Thoracic aorta (tissue), 2 donors: ENCODE measurements at places on chromosomes 2 and 18. TPM values are rescaled to one million over a fixed set of nuclear protein-coding genes. Genes with fewer than 3 reads are reported as not detected.
A peak's percentile ranks its signal among the peaks of the same experiment; 100 is the strongest.

Gene SIX2
- total RNA-seq = 6.6 TPM

Gene HMSD
- not detected for total RNA-seq

Gene ZNF396
- 4.1 TPM for total RNA-seq

Gene CNNM3
- 14.3 TPM for total RNA-seq

DNA sequence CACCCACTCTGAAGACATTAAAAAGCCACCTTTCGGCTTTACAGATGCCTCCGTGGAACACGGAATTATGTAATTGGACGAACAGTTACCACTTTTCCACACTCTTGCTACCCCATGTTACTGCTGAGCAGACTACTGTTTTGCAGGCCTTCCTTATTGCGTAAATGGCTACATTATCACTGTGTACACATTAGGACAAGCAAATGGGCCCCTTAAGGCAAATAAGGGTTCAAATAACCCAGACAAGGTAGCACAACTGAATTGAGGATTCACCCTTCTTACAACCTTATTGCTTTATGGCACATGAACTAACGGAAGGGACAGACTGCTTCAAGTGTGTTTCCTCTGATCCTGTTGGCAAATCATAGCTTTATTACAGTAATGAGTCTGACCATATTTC, 832.2 kb upstream of the FANCL start:
- no peaks in the 10 kb centered on the region for H3K4me1 ChIP-seq
- no peak overlapping the region for H3K4me3 ChIP-seq
- H3K27ac ChIP-seq = no peak overlapping the region
- H3K36me3 ChIP-seq = no peaks in the 10 kb centered on the region
- no peak for DNase-seq

DNA sequence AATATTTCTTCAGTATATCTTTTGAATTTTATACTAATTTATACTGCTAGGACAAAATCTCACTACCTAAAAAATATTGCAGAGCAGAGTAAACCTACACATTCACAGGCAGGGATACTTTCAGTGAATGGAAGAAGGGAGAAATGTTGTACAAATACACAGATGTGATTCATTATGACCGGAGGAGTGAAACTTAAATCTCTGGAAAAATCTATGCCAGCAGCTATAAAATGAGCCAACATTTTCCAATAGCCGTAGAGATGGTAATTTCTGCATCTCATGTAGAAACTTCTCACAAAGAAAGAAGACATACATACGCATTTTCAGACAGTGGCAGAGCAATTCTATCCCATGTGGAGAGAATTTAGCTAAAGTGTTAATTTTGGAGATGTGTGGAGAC, 54.8 kb downstream of the KCNS3 start:
- H3K4me3 ChIP-seq = no peak overlapping the region
- H3K27me3 ChIP-seq = no peaks in the 10 kb centered on the region
- DNase-seq = no peak
- peaks cover 12% of the 10 kb centered on the region for H3K36me3 ChIP-seq
- H3K27ac ChIP-seq = no peak overlapping the region

DNA sequence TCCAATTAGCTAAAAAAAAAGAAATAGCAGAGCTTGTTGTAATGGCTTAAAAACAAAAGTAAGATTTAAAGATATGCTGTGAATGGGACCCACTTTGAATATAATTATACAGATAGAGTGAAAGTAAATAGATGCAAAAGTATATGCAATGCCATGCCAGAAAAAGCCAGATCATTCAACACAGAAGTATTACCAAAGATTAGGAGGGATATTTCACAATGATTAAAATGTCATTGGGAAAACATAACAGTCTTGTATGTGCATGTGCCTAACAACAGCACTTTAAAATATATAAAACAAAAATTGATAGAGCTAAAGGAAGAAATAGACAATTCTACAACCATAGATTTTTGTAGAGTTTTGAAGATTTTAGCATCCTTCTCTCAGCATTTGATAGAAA, 19.9 kb upstream of the SIGLEC15 start:
- no peak overlapping the region for H3K4me3 ChIP-seq
- H3K27me3 ChIP-seq = no peaks in the 10 kb centered on the region
- no peaks in the 10 kb centered on the region for H3K36me3 ChIP-seq
- no peak overlapping the region for H3K27ac ChIP-seq
- no peak for DNase-seq

- H3K4me1 ChIP-seq = peaks cover 4% of the 10 kb centered on the region
- no peak for DNase-seq
- H3K4me3 ChIP-seq = no peak overlapping the region
- H3K27me3 ChIP-seq = no peaks in the 10 kb centered on the region
These were observed 133.7 kb downstream of the ALPK2 start for GRCh38 chr18:58495207-58495606.

DNA sequence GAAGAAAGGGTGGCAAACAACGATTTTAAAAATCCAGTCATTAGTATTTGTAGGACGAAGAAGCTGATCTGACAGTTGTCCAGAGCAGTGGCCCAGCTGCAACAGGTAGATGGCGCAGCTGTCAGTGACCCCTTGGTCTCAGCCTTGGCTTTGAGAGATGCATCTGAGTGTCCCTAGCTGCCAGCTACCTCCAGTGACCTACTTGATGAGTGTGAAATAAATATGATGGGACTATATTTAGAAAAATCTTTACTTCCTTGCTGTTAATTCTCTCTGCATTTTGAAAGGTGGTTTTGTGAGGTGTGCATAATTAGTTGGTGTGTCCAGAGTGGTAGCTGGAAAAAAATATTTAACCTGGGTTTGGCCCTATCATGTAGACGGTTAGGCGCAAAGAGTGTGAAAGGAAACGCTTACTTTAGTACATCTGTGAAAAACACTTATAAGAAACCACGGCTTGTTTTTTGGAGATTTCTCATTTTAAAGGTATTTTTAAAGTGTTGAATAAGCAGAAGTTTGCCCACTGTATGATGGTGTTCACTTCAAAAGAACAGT, 963 bp downstream of the INPP1 start:
- peak overlapping the region; percentile 97 for H3K4me3 ChIP-seq
- DNase-seq = no peak
- peak overlapping the region; percentile 95 for H3K27ac ChIP-seq
- no peaks in the 10 kb centered on the region for H3K36me3 ChIP-seq
- no peaks in the 10 kb centered on the region for H3K27me3 ChIP-seq

DNA sequence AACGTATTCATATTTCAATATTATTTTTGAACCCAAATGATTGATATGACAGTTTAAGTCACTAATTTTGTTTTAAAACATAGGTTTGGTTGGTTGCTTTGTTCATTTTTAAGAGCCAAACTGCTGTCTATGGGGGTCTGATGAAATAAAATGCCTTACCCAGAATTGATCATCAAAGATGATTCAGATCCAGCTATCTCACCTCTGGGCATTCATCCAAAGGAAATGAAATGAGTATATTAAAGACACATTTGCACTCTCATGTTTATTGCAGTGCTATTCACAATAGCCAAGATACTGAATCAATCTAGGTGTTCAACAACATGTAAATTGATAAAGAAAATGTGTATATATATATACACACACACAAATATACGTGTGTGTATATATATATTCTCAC, 326.9 kb upstream of the GULP1 start:
- H3K27me3 ChIP-seq = no peaks in the 10 kb centered on the region
- peaks cover 4% of the 10 kb centered on the region for H3K4me1 ChIP-seq
- no peak overlapping the region for H3K4me3 ChIP-seq
- no peak overlapping the region for H3K27ac ChIP-seq

DNA sequence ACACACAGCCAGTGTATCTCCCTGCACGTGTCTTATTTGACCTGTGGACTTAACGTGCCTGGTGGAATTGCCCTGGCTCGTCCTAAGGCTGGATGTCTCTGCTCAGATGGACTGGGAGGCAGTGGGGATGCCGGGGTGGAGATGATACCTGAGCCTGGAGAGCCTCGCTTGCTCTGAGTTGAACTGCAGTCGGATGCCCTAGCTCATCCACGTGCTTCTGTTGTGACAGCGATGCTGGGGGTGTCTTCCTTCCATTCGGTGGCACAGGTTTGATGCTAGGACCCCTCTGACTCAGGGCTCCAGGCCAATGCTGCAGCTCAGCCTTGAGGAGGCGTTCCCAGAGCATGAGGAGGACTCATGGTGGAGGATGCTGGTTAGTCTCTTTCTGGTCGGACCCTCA, 117.6 kb downstream of the SH3RF3 start:
- peaks cover 77% of the 10 kb centered on the region for H3K4me1 ChIP-seq
- no peaks in the 10 kb centered on the region for H3K27me3 ChIP-seq
- H3K36me3 ChIP-seq = no peaks in the 10 kb centered on the region
- H3K27ac ChIP-seq = no peak overlapping the region

GRCh38 chr2:15948704-15948957, 8.3 kb downstream of the MYCN start:
- H3K27me3 ChIP-seq = peaks cover 4% of the 10 kb centered on the region
- no peaks in the 10 kb centered on the region for H3K36me3 ChIP-seq
- no peaks in the 10 kb centered on the region for H3K4me1 ChIP-seq
- DNase-seq = no peak

DNA sequence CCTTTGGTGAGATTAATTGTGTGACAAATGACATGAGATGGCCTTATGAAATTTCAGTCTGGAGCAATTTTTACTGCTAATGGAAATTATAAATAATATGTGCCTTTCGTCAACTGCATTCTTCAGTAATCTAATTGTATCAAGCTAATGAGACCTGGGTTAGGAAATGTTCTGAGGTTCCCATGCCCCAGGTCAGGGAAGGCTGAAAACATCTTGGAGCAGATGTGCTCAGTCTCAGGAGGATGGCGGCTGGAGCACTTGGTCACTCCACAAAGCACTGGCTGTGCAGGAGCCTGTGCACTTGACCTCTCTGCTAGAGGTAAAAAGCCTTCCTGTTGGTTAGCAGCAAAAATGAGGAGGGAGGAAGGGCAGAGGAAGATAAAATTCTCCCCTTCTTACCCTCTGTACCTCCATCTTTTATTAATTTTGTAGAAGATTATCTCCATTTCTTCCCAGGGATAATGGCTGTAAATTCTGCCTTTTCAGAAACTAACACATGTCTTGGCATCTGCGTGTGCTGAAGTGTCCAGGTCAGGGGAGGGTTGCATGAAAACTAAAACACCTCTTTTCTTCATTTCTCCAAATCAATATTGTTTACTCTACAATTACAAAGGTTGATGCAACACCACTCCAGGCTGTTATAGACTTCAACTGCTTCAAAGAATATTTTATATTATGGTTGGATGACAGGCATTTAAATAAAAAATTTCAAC, 1606.4 kb upstream of the ACVR2A start:
- DNase-seq = no peak
- no peaks in the 10 kb centered on the region for H3K36me3 ChIP-seq
- H3K4me1 ChIP-seq = no peaks in the 10 kb centered on the region

DNA sequence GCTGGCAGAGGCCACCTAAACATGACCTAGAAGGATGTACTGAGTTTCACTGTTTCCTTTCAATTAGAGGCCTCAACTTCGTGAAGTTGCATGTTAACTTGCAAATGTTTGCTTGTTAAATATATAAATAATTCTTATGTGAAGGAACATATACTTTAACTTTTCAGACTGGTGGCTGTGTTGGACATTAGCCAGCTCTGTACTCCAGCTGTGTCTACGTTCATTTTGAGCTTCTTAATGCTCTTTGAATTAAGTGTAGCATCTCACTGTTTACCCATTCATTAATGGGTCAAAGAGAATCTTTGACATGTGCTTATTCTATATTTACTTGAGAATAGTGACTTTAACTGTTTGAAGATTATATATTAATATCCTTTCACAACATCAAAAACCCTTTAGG, 823.2 kb upstream of the ID2 start:
- no peak for DNase-seq
- no peaks in the 10 kb centered on the region for H3K4me1 ChIP-seq
- no peak overlapping the region for H3K4me3 ChIP-seq
- H3K27ac ChIP-seq = no peak overlapping the region
- no peaks in the 10 kb centered on the region for H3K27me3 ChIP-seq

GRCh38 chr2:188810586-188810985, 163.6 kb upstream of the COL3A1 start:
- peak overlapping the region; percentile 80 for H3K27ac ChIP-seq

- H3K27ac ChIP-seq = no peak overlapping the region
- no peak overlapping the region for H3K4me3 ChIP-seq
- DNase-seq = no peak
- H3K4me1 ChIP-seq = peaks cover 4% of the 10 kb centered on the region
- no peaks in the 10 kb centered on the region for H3K36me3 ChIP-seq
- no peaks in the 10 kb centered on the region for H3K27me3 ChIP-seq
These were observed 129.2 kb downstream of the COMMD1 start for GRCh38 chr2:62034715-62035114.

DNA sequence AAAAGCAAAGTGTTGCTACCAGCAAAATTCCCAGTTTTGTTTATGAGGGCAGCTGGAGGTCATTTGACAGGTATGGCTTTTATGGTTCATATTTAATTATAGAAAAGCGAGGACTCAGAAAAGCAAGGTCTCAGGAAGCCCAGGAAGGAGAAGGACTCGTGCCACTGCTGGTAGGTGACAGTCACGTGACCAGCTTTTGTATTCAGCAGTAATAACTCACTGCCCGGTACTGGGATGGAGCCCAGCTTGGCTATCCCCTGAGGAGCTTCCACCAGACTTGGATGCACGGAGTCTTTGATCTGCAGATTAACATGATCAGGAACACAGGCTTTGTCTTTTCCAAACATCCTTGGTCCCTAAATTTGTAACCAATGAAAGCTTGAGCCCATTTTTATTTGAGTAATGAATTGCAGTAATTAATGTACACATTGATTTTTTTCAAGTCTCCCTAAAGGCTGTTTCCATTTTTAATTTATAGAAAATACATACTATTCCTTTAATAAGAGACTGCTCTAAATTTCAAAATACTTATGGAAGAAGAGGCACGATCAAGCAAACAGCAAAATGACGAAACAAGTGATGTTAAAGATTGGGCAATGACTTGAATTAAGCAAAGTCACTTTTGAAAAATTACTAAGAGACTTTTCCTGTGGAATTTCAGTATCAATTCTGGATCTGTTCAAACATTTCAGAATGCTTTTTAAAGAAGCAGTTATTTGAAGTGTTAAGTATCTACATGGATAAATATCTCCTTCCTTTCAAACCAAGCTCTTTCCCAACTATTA, 251.7 kb upstream of the HNRNPA3 start:
- H3K27ac ChIP-seq = no peak overlapping the region
- H3K4me3 ChIP-seq = no peak overlapping the region
- H3K36me3 ChIP-seq = no peaks in the 10 kb centered on the region
- H3K4me1 ChIP-seq = no peaks in the 10 kb centered on the region
- no peak for DNase-seq
- no peaks in the 10 kb centered on the region for H3K27me3 ChIP-seq

GRCh38 chr2:157442191-157442590, 1.7 kb downstream of the CYTIP start:
- no peak overlapping the region for H3K27ac ChIP-seq
- H3K36me3 ChIP-seq = no peaks in the 10 kb centered on the region
- no peaks in the 10 kb centered on the region for H3K4me1 ChIP-seq

DNA sequence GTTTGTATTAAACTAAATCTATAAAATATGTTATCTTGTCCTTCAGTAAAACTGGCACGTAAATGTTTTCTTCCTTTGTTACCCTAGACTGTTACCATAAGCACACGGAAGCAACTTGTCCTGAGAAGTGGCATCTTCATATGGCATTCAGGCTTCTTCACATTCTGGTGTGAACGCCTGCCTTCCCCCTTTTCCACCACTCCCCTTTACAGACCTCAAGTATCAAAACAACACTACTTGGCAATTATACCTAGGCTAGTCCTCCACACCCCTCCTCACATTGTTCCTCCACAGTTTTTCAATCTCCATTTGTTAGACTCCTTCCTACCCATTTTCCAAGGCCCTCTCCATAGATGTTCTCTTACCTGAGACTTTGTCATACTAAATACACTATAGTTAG, 2.9 kb downstream of the MEX3C start:
- no peaks in the 10 kb centered on the region for H3K27me3 ChIP-seq
- no peak overlapping the region for H3K27ac ChIP-seq
- H3K4me3 ChIP-seq = peak overlapping the region; percentile 97
- H3K36me3 ChIP-seq = no peaks in the 10 kb centered on the region
- H3K4me1 ChIP-seq = peaks cover 33% of the 10 kb centered on the region

- no peak overlapping the region for H3K27ac ChIP-seq
- no peaks in the 10 kb centered on the region for H3K4me1 ChIP-seq
- H3K36me3 ChIP-seq = no peaks in the 10 kb centered on the region
These were observed 544.1 kb upstream of the CDH7 start for GRCh38 chr18:65206551-65207260.
